ENCODE measurements at places on chromosomes 6 and 20.

DNA sequence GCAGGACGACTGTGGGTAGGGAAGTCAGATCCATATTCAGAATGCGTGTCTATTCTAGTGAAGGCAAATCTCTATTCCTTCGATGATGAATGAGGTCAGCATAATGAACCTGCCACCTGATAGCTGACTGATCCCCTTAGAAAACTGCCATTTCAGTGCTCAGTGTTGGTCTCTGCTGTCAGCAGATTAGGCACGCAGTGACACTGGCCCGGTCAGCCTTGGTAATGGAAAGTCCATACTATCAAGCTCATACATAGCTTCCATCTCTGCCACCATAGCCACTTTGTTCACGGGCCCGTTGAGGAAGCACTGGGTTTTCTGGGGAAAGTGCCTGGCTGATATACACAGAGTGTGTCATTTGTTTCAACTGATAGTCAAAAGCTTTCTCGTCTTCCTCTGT, 54.0 kb downstream of the C6orf52 start:
- no peak for DNase-seq

DNA sequence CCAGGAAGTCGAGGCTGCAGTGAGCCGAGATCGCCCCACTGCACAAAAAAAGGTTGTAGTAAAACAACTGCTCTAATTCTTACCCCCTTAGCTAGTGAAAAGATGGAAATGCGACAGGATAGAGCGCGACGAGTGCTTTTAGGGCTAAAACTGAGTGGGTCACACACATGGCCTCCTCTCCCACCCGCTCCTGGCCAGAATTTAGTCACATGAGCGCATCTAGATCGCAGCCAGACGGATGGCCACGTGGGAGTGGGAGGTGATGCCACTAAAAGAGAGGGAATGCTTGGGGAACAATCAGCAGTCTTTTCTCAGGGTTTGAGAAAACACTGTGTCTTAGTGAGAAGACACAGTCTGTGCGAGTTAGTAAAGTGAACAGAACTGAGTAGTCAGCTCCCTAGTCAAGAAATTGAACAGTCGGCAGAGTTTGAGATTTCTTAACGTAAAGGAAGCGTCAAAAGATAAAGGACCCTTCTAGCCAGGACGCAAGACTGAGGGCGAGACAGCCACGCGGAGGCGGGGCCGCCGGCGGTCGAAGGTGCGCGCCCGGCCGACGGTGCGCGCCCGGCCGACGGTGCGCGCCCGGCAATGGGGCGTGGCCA, 664 bp upstream of the ACTR5 start:
- DNase-seq: no peak

GRCh38 chr20:57657535-57658446, 37.6 kb upstream of the ZBP1 start:
- DNase-seq: peak; percentile 24

DNA sequence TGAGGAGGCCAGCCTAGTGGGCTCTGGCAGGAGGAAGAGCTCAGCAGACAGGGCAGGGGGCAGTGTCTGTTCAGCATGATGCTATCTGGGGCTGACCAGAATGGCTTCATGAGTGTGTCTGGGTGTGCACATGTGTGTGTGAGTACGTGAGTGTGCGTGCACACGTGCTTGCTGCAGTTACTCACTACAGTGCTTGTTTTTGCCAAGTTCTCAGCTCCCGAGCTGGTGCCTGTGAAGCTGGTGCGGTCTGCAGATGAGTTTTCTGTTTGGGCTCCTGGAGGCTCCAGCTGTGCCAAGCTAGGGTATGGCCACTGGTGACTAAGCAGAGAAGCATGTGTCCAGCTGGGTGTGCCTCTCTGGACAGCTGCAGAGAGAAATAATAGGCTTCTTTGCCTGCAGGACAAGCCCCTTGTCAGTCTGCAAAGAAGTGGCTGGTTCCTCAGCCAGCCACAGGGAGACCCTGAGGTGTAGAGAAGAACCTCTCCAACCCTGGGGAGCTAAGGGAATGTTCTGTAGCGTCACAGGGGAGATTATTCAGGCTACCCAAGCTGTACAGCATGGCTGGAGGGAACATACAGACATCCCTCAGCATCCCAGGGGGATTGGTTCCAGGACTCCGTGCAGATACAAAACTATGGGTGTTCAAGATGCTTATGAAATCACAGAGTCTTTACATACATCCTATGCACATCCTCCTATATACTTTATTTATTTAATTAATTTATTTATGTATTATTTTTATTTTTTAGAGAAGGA, 40.2 kb upstream of the FAM50B start:
- no peak for DNase-seq

GRCh38 chr20:2331901-2332565, 36.2 kb downstream of the TGM3 start:
- DNase-seq: no peak

GRCh38 chr6:30711758-30712380, 5.2 kb downstream of the MDC1 start:
- DNase-seq: no peak

- DNase-seq: no peak
Measured at GRCh38 chr20:6028818-6029217, 25.0 kb downstream of the LRRN4 start.

DNA sequence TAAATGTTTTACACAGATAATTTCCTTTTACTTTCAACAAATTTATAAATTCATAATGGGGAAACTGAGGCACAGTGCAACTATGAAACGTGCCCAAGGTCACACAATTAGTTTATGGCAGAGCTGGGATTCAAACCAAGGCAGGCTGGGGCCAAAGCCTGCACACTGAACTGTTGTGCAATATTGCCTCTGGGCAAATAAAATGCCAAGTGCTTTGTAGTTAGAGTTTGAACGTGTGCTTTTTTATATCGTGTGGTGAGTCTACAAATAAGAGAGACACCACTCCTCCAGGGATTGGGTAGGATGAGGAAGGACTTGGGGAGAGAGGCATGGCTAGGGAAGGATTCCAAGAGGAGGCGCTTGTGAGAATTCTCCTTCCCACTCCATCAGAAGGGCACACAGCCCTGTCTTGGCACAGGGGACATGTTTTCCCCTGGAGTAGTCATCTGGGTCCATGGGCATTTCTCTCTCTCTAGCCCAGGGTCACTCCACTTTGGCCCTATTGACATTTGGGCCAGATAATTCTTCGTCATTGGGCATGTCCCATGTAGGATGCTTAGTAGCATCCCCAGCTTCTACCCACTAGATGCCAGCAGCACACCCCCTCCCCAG, 2.8 kb upstream of the CDH22 start:
- no peak for DNase-seq

All from activated CD4-positive, alpha-beta T cell treated with anti-CD3 and anti-CD28 coated beads for 1 hour (primary cell).